Stomach (tissue), 19 donors: ENCODE measurements at places on chromosomes 2 and 18. TPM values are rescaled to one million over a fixed set of nuclear protein-coding genes. Genes with fewer than 3 reads are reported as not detected.

The STARD6 gene
- not detected for total RNA-seq

The INHBB gene
- not detected for total RNA-seq

The NAT8 gene
- total RNA-seq, result not detected

The ANKRD30BL gene
- total RNA-seq, result not detected

The TMEFF2 gene
- 0.29 TPM for total RNA-seq

The NEUROD1 gene
- 0.92 TPM for total RNA-seq

The CTAGE1 gene
- total RNA-seq, result not detected

The SERPINB3 gene
- total RNA-seq, result not detected

GRCh38 chr18:55324166-55324565 lies 263.8 kb downstream of the TCF4 start:
- DNase-seq, result no peak

DNA sequence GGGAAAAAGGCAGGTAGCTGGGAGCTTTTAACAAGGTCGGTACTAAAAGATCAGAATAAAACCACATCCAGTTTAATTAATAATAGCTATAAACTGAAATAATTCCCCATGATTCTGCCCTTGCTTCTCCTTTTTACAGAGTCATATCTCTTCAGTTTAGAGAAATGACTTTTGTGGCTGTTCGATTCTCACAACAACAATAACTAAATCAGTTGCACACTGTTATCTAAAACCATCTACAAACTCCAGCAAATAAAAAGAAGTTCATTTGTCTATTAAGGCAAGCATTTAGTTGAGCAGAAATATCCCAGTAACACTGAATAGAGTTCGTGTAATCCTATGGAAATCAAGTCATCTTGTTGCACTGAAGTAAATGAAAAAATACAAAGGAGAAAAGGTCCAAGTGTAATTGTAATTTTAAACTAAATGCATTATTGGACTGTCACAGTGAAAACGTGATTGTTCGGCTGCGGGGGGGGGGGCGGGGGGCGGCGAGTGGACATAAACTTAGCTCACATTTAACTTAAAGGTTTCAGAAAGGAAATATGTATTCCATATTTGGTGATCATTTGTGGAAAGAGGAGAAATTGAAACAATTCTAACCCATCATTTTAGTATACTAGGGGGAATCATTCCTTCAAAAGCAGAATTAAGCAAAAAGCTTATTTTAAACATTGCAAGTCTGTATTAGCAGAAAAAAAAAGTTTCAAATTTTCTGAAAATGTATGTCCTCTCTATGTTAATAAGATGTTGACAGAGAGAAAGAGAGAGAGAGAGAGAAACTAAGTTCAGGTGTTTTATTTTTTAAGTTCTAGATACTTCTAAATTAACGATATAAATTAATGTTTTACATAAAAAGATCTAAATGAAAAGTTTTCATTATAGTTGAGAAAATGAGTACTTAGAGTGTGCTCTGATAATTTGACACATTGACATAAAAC lies 144.5 kb downstream of the MEIS1 start:
- DNase-seq, result no peak

DNA sequence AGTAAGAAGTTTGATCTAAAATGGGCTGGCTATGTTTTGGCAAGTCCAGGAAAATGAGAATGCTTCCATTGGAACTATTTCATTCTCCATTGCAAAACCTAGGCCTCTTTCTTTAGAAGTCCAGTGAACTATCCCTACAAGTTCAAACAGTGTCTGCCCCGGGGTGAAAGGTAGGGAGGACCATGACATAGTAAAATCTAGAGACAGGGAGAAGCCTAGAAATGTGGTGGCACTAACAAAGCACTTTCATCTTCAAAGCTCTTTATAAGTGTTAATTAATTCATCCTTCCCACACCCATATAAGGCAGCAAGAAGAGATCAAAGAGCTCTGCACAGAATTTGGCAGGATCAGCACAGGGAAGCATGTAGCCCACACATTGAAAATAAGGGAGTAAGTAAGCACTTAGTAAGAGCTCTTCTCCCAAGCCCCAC lies 214.5 kb downstream of the IRS1 start:
- no peak for DNase-seq

- DNase-seq, result no peak
Measured at GRCh38 chr2:237875256-237876060, 16.0 kb downstream of the RAMP1 start.

- no peak for DNase-seq
Measured at GRCh38 chr18:9446839-9447238, 28.5 kb upstream of the RALBP1 start.

DNA sequence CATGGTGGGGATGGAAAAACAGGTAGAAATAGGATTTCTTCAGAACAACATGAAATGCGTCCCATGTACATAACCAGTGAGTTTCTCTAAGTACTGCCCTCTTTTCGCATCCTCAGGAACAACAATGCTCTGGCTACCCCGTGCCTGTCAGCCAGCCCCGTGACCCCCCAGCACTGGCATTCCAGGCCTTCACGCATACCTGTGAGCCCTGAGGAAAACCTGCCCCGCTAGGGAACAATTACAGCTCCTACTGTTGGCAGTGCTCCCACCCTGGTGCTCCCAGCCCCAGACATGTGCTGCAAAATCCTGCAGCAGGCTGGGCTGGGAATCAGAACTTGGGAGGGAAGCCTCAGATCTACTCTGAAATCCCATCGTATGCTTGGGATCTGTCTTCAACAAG lies 9.1 kb downstream of the SMAD7 start:
- DNase-seq, result no peak

DNA sequence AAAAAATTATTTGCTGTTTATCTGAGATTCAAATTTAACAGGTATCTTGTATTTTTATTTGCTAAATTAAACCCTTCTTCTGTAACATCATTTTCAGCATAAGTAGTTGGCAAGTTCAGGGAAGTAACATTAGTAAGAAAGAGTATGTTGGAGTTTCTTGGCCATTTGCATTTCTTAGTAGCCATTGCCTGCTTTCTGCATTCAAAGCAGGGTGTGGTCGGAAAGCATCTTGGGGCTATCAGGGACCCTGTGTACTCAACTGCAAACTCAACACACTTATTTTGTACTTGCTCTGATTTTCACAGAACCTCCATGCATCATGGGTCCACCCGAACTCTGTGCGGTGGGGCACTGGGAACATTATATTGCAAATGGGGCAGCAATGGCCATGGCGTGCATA lies 30.4 kb upstream of the REV1 start:
- DNase-seq, result no peak

GRCh38 chr18:6521803-6522418 lies 107.2 kb upstream of the L3MBTL4 start:
- peak; percentile 16 for DNase-seq

GRCh38 chr2:85911814-85912692 lies 23.3 kb upstream of the ST3GAL5 start:
- no peak for DNase-seq

- peak; percentile 94 for DNase-seq
Measured at GRCh38 chr2:26561918-26562810, 79.0 kb downstream of the CIB4 start.
